ENCODE measurements at places on chromosomes 6 and 20.

DNA sequence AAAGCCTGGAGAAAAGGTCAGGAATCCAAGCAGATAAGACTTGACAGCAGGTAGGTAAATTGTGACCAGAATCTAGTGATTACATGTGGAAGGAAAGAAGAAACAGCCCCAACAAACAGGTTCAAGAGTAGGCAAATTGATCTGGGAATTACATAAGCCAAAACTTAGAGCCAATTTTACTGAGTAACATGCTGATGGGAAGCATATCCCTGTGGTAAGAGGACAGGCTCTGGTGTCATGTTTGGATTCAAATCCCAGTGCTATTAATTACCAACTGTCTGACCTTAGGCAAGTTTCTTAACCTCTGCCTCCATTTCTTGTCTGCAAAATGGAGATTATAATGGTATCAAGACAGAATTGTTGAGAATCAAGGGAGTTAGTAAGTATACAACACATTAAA is 20.4 kb downstream of the MCM9 start:
- DNase-seq, result no peak

GRCh38 chr6:18388942-18389341 is 1.8 kb downstream of the RNF144B start:
- DNase-seq, result no peak

DNA sequence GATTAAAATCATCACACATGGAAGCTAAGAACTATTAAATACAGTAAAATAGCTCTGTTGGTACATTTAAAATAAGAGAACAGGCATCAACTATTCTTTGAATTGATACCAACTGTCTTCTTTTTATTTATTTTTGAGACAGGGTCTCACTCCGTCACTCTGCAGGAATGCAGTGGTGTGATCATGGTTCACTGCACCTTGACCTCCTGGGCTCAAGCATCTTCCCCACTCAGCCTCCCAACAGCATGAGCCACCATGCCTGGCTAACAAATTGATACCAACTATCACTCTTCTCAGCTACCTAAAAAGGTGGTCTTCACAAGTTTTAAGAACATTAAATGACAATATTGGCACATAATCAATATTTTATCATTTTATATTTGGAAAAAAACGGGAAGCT is 7.8 kb upstream of the PNISR start:
- DNase-seq, result no peak

DNA sequence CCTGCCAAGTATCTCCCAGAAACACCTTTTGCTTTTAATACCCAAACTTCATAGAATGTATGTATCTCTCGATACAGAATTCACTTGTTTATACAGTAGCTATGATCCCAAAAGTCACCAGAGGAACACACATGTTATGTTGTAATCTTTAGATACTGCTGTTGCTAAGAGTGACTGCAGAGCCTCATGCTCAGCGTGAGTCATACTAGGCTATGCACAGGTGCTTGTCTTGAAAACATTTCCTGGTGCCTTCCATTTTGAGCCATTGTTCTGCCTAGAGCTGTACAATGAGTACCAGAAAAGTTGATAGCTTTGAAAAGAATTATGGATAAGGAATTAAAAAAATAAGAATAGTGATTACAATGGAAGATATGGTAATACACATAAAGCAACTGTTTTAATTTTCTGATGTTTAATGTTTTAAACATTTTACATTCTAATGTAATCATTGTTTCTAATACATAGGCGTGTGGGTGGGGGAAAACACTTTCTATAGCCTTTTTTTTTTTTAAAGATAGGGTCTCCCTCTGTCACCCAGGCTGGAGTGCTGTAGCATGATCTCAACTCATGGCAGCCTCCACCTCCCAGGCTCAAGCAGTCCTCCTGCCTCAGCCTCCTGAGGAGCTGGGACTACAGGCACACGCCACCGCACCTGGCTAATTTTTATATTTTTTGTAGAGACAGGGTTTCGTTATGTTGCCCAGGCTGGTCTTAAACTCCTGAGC is 79.4 kb downstream of the CD24 start:
- no peak for DNase-seq

DNA sequence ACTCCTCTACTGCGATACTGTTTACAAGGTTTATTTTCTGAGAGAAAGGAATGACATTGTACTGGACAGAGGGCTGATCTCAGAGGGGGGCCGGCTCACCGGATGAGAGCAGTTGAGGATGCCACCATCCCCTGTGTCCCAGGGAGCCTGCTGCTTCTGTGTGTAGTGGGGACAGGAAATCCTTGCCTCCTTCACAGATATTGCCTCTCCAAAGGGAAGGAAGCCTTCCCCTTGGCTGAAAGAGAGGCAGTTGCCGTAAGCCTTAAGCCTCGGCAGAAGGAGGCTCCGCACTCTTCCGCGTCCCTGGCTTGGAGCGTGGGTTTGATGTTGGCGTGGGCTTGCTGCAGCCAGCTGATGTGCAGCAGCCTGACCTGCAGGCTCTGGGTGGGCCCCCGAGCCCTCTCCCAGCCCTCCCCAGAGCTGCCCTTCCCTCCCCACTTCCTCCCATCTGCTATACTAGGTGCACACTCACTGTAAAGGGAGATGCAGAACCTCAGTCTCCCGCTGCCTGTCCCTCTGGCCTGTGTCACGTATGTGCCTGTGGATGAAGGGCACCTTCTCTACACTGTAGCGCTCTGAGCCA is 45.7 kb upstream of the RPS6KA2 start:
- no peak for DNase-seq

DNA sequence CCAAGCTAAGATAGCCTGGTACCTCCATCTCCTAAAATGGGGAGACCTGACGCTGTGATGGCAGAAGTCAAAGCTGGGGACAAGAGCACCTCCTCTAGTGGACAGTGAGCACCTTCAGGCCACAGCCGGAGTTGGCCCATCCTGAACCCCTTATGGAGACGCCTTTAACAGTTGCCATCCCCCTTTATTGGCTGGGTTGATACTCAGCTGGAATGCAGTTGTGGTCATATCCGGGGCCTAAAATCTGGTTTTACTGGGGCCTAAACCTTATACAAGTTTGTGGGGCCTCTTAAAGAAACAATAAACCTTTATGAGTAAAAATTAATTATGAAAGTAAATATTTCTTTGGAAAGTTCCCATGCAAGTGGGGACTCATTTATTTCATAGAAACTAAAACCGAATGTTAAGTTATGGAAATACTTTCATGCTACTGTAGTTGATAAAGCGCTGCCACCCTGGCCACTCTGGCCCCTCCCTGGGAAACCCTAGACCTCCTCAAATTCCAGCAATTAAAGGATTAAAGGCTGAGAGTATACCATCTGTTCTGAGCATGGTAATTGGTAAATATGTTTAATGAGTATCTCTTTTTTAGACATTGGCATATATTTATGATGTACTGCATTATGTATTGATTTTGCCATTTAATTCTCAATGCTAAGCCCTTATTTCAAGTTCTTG is 95.1 kb upstream of the SASH1 start:
- no peak for DNase-seq

DNA sequence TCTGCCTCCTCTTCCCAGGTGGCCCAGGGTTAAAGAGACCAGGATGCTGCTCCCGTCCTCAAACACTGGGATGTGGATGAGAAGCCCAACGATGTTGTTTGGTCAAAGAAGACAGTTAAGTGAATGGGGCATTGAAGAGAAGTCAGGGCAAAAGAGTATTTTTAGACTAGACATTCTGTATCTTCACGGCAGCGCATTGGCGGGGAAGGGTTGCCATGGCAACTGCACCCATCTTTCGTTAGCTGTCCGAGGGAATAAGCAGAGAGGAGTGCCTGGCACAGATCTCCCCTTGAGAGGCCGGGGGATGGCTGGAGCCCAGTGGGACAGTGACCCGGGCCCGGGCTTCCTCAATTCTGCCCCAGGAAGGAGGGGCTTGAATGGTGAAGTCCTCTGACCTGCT is 56.4 kb upstream of the GPR31 start:
- DNase-seq, result no peak

DNA sequence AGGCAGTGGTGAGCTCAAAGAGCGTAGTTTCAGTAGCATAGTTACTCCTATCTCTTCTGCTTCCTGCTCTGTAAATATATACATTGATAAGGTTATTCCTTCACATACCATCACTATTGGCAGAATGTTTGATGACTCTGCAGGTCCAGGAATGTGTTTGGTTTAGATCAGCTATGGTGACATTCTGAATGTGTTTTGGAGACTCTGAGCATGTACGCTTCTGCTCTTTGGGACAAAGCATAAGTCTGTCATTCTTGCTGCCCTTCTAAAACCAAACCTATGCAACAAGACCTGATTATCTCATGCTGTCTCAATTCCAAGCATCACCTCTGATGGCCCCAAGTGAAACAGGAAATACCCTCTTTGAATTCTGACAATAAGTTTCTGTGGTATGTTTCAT is 1074.3 kb downstream of the KIF16B start:
- DNase-seq, result no peak

GRCh38 chr20:61219021-61219431 is 33.0 kb upstream of the CDH4 start:
- no peak for DNase-seq

- DNase-seq, result no peak
These were observed 51.0 kb upstream of the FBXO30 start for GRCh38 chr6:145865595-145865994.

GRCh38 chr6:46888031-46888430 is 33.7 kb downstream of the ADGRF5 start:
- DNase-seq, result no peak

DNA sequence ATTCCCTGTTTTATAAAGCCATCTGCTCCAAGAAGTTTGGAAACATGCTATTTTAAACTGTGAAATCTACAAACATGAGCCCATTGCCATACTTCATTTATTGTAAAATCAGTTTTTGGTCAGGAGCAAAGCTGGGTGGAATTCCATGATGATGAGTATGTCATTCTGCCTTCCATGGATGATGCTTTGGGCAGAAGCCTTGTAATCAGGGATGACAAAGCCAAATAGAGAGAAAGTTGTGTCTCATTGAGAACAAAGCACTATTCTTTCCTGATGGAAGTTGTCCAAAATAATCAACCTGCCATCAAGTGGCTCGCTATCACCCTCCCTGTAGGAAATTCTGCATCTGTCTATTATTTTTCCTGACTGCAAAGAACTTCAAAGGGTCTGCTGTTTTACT is 313.0 kb upstream of the DEFB112 start:
- no peak for DNase-seq

GRCh38 chr6:157989541-157990289 is 8.1 kb downstream of the SYNJ2 start:
- no peak for DNase-seq

DNA sequence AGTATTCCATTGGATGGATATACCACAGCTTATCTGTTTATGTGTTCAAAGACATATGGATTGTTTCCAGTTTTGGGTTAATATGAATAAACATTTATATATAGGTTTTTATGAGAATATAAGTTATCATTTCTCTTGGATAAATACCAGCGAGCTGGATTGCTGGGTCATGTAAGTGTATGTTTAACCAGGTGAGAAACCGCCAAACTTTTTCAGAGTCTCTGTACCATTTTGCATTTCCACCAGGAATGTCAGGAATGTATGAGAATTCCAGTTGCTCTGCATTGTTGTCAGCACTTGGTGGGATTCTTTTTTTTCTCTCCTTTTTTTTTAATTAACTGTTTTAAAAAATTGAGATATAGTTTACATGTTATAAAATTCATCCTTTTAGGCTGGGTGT is 52.1 kb downstream of the PHF20 start:
- DNase-seq, result no peak

DNA sequence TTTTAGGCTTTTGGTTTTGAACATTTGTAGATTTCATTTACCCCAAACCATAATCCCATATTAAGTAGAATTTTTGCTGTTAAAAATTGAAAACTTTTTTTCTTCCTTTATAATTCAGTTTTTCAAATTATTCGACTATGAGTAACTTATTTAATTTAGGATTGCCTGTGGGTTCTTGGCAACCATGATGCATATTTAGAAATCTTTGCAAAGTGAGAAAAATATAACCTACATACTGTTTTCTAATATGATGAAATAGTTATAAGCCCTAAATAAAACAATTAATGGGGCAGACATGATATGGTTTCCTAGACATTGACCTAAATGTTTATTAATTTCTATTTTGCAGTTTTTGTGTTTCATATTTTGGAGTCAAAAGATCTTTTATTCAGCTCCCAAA is 23.6 kb downstream of the NEDD9 start:
- DNase-seq, result no peak

DNA sequence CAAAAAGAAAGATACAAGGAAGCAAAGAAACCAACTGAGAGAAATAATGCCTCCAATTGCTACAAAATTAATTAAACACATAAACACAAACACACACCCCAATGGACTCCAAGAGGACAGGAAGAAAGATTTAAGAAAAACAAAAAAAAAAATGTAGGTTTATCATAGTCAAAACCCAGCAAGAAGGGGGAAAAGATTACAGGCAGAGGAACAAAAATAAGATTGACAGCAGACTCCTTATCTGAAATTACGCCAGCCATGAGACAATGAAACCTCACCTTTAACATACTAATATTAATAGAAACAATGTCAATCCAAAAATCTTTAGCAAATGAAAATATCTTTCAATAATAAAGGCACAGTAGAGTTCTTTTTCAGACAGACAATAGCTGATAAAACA is 155.8 kb downstream of the RNGTT start:
- DNase-seq, result no peak

- peak; percentile 50 for DNase-seq
These were observed 114.5 kb upstream of the SCGN start for GRCh38 chr6:25537349-25538018.

DNA sequence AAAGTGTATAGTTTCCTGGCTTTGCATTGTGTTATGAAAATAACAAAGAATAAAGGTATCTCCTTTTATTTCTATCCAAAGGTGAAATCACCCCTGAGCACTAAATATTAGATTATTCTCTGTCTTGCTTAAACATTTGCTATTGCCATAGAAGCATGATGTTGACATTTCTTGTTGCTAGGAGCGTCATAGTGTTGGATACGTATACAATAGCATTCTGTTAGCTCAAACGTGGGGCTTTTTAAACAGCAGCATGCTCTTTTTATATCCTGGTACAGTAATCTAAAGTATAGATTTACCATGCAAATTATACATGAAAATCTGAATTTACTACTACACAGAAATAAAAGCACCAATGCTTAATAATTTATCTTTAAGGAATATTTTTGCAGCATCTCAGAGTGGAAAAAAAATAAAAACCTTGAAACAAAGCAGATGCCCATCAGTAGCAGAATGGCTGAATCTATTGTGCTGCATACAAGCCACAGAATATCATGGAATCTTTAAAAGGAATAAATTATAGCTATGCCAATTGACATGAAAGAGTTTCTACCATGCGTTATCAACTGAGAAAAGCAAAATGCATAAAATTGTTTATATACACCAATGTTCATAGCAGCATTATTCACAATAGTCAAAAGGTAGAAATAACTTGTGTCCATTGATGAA is 9.6 kb upstream of the HSF2 start:
- DNase-seq, result no peak

- DNase-seq, result peak; percentile 87
These were observed 212.8 kb upstream of the PROKR2 start for GRCh38 chr20:5529331-5530148.

Measured in hematopoietic multipotent progenitor cell treated with erythropoietin and hydrocortisone succinate and interleukin-3 and kit ligand, for 15 days (in vitro differentiated cells).